ENCODE measurements at places on chromosomes 5 and 9.

DNA sequence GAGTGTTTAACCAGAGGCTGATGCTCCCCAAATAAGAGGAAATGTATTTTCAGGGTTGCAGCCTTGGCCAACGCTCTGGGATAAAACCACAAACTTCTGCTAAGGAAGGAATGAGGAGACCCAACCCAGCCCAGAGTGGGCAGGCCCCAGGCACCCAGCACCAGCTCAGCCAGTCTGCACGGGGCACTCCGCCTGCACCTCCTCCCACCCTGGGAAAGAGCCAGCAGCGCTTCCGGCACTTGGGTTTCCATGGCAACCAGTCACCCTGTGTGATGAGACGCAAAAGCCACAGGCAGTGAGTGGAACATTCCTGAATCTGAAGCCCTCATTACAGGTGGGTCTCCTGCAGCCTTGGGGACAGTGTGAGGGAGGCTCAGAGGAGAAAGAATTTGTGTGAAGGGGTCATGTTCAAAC, 85.2 kb upstream of the ZBTB43 start:
- peak; percentile 83 for DNase-seq

DNA sequence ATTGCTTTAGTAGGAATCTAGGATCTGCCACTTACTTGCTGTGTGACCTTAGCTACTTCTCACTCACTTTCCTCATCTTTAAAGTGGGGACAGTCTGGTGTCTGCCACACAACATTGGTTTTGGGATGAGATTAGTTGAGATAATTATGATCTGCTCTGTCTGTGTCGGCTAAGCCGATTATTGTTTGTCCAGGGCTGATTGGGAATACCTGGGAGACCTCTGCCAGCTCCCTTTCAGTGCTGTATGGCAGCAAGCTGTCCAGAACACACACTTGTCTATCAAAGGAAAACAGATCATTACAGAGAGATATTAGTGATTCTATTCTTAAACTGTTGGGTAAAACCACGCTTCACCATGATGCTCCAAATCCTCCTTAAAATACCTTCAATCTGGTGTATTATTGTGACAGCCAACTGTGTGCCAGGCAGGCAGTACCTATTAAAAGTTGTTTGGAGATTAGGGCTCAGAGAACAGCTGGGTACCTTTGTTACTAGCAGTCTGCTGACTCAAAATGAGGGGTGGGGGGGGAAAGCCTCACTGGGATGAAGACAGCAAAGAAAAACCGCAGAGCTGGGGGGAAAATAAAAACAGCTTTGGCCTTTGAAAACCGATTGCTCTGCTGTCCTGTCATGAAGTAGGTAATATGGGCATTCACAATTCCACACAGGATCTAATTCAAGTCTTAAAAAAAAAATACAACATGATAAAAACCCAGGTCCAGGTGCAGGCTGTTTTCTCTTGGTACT, 458.4 kb upstream of the C9orf72 start:
- DNase-seq, result no peak

GRCh38 chr9:7298123-7298522, 501.5 kb downstream of the DMAC1 start:
- no peak for DNase-seq

DNA sequence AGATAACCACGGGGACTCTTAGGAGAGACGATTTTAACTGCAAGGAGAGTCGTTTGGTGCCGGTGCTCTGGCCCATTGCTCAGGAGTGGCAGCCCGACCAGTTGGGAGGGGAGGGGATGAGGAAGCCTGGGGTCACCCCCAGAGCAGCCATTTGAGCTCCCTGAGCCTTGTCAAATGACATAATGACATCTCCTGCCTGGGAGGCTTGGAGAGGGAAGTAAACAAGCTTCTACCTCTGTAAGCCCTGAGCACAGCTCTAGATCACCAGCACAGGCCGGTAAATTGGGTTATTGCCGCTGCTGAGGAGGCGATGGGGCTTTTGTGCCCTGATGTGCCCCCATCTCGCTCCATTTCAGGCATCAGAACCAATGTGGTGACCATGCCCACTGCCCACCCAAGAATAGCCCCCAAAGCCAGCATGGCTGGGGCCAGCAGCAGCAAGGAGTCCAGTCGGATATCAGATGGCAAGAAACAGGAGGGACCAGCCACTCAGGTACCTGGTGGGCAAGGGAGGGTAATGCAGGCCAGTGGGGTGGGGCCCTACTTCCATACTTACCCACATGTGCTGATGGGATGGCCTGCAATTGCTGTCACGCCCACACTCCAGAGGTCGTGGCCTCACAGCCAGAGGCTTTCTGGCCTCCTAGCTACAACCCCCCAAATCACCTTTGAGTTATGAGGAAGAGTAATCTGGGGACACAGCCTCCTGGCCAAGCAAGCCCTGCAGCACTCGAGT, 23.0 kb downstream of the CD74 start:
- no peak for DNase-seq

DNA sequence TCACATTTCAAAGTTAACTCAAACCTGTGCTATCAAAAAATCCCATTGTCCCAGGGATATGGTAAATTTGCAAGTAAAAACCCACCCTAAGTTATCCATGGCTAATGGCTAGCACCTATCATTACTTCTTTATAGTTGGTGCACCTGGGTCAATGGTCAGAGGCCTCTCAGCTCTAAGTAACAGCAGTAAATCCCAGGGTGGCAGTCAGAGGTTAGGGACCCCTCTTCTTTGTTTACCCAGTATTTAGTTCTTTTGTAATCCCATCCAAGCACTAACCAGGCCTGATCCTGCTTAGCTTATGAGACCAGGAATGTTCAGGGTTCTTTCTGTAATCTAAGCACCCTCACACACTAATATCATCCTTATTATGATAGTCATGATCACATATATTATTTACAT, 52.1 kb upstream of the WWC1 start:
- DNase-seq, result no peak

- DNase-seq, result no peak
These were observed 145.4 kb downstream of the MTX3 start for GRCh38 chr5:79845448-79846197.

- DNase-seq, result no peak
These were observed 134.9 kb downstream of the TMEM167A start for GRCh38 chr5:82942083-82942881.

GRCh38 chr5:89450149-89450538, 567.2 kb upstream of the MEF2C start:
- no peak for DNase-seq

GRCh38 chr5:13470263-13470662, 474.2 kb downstream of the DNAH5 start:
- no peak for DNase-seq

DNA sequence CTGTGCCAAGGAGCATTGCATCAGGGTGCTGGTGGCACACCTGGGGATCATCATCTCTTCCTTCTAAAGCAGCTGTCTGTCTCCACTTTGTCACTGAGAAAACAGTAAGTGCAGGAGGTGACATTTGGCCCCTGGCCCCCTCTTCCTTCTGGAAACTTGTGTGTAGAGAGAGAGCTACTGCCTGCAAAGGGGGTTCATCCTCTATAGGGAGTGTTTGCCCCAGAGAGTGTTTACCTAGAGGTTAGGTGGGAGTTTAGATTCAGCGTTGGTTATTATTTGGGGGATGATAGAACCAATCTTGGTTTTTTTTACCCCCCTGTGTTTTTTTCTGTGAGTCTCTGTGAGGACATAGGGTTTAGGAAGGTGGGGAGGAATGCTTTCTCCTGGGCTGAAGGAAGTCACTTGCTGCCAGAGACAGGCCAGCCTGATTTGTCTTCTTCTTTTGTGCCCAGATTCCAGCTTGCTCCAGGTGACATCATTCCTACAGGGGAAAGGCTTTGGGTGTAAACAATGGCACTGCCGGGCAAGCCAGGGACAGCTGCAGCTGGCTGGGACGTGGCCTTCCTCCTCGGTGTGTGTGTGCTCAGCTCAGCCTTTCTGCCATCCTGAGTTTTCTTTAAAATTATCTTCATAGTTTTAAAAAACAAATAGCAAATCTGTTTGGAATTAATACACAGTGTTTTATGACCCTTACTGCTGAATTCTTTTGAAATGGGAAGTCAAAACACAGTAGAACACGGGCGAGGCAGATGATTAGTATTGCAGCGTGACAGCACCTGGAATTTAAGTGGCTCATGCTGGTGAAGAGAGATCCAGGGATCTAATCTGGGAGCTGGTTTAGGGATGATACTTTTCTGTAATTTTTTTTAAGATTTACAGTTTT, 24.5 kb downstream of the PRRC2B start:
- DNase-seq, result no peak

GRCh38 chr5:7754997-7755596, 95.8 kb downstream of the CFAP90 start:
- DNase-seq, result no peak

GRCh38 chr5:143501310-143502044, 98.0 kb upstream of the NR3C1 start:
- no peak for DNase-seq

DNA sequence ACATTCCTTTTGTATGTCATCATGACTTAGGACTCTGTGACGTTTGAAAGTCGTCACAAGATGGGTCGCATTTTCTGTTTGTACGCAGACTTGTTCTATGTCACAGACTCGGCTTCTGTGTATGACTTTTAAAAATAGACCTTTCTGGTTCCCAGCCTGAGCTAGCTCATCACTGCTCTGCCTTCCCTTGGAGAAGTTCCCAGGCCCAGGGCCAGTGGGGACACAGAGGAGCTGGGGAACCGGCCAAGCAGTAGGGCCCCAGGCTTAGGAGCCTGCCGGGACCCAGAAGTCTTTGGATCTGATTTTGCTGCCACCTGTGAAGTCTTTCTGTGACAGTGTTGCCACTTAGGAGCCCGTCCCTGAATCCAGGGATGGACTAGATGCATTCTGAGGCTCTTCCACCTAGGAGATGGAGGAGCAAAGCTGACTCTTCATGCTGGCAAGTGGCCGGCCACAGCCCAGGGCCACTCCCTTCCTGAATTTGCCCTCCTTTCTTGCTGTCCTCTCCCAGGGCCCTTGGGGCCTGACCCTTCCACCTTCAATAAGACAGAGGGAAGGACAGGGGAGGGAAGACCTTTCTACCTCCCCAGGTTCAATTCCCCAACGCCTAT, 18.1 kb upstream of the UBE2QL1 start:
- DNase-seq, result no peak

- DNase-seq, result no peak
These were observed 40.4 kb downstream of the ACTBL2 start for GRCh38 chr5:57442080-57442839.

DNA sequence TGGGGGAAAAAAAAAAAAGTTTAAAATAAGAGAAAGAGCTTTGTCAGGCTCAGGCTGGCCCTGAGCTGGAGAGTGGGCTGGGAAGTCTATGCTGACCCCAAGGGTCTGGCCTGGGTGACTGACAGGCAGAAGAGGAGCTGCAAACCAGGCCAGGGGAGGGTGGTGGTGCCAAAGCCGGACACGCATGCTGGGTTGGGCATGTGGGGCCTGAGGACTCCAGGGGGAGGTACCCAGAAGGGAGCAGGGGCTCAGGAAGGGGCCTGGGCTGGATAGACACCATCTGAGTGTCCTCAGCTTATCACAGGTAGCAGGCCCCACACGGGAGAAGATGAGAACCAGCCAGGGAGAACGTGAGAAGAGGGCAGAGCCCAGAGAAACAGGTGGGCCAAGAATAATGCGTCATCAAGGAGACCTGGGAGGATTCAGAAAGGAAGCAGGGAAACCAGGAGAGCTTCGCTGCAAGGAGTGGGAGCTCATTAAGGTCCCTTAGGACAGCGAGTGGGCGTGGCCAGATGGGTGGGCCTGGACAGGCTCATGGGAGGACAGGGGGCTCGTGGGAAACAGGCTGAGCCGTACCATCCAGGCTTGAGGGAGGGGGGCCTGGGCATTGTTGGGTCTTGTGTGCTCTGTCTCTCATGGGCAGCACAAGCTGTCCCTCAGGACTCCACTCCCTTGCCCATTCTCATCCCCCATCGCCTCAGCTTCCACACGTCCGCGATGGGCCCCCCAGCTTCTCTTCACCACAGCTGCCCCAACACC, 16.0 kb downstream of the TMOD1 start:
- DNase-seq, result no peak

DNA sequence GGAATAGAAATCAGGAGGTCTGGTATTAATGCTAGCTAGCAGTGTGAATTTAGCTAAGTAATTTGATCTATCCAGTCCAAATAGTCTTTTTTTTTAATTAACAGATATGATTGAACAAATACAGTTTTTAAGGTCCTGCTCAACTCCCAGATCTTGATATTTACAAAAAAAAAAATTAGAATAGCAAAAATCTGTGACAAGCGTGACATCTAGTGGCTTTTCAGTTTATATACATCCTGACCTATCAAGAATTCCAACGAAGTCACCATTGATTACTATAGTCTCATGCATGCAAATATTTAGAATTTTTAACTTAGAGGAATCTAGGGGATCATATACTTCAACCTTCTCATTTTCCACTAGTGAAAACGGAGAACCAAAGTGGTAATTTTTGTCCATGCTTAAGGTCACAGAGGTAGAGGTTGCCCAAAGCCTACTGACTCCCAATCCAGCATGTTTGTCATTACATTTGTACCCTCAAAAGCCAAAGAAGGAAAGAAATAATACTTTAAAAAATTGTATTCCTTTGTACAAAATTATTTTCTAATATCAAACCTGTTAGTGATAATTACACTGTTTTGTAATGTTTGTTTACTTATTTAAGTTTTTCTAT, 17.6 kb upstream of the TARS1 start:
- no peak for DNase-seq

- no peak for DNase-seq
These were observed 11.4 kb downstream of the VCAN start for GRCh38 chr5:83482961-83483360.

GRCh38 chr9:82829818-82830217, 233.1 kb downstream of the RASEF start:
- DNase-seq, result no peak

DNA sequence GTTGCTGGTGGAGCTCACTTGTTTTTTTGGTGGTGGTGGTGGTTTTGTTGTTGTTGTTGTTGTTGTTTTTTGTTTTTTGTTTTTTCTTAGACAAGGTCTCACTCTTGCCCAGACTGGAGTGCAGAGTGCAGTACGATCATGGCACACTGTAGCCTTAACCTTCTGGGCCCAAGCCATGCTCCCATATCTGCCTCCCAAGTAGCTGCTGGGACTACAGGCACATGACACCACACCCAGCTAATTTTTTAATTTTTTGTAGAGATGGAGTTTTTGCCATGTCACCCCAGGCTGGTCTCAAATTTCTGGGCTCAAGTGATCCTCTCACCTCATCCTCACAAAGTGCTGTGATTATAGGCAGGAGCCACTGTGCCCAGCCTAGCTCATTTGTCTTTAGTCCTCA, 53.5 kb downstream of the NUP214 start:
- no peak for DNase-seq

- no peak for DNase-seq
These were observed 142.2 kb upstream of the ZNF366 start for GRCh38 chr5:72649449-72649848.

DNA sequence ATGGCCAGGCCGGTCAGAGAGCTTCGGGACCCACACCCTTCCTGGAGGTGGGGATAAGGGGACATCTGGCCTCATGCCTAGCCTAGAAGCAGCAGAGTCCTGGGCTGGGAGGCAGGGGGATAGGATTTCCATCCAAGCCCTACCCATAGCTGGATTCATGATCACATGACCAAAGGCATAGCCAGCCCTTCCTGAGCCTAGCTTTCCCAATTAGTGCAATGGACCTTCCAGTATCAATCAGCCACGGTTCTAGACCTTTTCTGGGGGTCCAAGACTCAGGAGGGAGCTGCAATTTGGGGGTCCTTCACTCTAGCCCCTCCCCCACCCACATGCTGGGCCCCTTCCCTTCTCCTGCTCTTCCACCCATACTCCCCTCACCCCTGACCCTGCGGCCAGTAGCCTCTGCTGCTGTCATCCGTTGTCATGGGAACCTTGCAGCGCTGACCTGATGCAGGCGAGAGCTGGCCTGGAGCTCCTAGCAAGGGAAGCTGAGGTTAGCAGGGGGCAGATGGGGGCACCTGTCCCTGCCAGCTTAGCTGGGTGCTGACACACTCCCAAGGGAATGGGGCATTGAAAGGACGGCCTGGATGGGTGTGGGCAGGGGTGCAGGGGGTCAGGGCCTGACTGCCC, 44.6 kb downstream of the CXXC5 start:
- DNase-seq, result no peak
